ENCODE measurements at places on chromosomes 4 and X.

DNA sequence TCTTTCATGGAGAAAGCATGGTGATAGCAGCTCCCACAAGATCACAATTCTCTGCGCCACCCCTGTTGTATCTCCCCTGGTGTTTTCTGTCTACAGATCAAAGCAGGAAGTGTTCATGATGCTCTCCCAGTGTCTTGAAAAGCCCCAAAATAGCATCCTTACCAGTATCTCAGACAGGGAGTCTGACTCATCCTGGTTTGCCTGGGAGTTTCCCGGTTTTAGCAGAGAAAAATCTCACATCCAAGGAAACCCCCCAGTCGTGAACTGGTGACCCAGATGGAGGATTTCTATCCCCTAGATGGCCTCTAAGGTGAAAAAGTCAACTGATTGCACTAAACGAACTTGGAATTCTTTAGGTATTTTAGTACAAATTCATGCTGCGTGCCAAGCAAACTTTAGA lies 64.3 kb upstream of the NR0B1 start:
- no peak for DNase-seq

- DNase-seq, result no peak
Observed at GRCh38 chr4:1347410-1347864, 429 bp downstream of the UVSSA start.

DNA sequence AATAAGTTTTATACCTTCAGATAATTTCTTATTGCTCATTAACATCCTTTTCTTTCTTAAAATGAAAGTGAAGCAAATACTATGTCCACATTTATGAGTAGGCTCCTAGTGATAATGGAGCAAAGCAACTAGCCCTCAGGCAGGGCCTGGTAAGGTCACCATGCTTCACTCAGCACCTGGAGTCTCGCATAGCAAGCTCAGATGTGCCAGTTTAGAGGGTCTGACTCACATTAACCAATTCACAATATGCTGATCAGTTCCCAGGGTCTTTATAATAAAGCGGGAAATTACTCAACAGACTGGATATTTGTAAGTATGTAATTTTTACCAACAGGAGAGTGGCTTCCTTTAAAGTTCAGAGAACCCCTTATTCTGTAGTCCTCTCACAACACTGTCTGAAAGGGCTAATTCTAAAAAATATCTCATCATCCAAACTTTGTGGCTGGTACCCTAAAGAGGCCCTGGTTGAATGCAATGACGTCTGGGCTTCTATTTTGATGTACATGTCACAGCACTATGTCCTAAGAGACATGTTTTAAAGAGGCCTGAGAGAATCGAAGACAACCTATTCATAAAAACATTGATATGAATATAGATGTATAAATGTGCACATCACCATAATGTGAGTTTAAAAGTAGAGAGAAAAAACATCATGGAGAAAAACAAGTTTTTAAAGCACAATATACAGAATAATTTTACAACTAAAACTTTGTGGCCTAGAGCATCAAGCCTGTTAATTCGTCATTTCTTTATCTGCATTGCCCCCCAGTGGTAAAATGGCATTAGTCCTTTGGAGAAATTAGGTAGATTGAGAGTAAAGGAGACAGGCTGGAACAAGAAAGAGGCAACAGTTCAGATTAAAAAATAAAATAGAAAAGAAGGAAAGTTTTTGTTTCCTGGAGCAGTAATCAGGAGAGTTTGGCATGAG lies 44.3 kb downstream of the IL21 start:
- DNase-seq, result no peak

DNA sequence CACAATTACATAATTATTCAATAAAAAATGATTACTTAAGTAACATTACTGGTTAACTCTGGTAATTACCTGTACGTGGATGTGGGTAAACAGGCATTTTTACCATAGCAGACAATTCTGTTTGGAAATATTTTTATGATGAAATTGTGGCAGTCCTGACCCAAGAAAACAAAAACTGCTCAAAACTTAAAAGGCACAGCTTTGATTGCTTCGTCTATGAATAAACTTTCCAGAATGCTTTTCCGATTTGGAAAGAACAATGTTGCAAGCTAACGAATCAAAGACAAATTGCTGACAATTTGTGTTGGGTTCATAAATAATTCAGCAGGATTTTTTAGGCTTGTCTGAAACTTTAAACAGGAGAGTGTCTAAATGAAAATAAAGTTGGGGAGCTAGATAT lies 150.6 kb upstream of the GYPA start:
- no peak for DNase-seq

GRCh38 chr4:183360161-183360919 lies 38.1 kb upstream of the CLDN24 start:
- no peak for DNase-seq

DNA sequence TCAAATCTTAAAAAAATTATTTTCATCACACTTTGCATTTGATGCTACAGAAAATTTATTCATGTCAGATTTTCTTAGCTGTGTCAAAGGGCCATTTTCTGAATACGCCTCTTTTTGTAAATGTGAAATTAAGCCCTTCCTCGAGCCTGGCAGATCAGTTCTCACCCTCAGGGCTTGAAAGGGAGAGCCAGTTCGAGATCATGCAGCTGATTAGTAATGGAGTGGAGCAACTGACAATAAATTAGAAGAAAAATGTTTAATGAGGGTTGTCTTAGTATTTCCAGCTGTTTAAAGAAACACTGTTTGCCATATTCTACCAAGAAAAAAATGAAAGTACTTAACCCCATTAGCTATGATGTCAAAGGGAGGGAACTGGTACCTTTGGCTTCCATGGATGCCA lies 28.7 kb downstream of the CC2D2A start:
- no peak for DNase-seq

- DNase-seq, result no peak
Observed at GRCh38 chrX:14508025-14508690, 21.2 kb upstream of the GLRA2 start.

DNA sequence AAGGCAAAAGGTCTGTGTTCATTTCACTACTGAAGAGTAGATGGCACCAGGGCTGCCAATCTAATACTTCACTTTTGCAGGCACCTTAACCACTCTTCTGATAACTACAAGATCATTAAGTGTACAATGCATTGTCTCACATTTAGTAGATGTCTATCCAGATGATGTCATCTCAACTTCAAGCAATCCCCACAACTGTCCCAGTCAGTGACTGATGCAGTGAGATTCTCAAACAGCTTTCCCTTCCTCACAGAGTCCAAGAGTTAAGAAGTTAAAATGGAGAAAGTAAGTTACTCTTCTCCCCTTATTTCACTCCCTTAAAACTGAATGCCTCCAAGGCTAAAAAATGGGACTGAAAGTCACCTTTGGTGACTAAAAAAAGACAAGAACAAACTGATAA lies 10.7 kb downstream of the AP1S2 start:
- DNase-seq, result no peak

GRCh38 chr4:20433097-20433705 lies 181.5 kb downstream of the SLIT2 start:
- no peak for DNase-seq

- DNase-seq, result no peak
Observed at GRCh38 chrX:38803243-38803587, 2.0 kb downstream of the MID1IP1 start.

GRCh38 chrX:19849464-19850080 lies 37.8 kb downstream of the SH3KBP1 start:
- no peak for DNase-seq

- DNase-seq, result no peak
Observed at GRCh38 chr4:85598936-85599335, 124.0 kb downstream of the ARHGAP24 start.

DNA sequence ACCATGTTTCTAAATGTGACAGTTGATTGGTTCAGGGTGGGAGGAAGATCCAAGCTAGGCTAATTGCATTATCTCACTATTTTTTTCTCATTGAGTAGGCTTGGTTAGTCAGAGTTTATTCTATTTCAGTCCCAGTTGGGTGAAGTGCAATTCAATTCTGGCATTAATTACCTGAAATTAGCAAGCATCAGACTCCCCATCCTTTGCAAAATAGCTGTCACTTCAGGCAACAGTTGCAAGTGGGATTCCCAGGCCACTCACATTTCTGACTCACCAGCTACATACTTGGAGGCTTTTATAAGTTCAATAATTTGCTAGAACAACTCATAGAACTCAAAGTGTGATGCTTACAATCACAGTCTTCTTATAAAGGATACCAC lies 155.8 kb upstream of the HAND2 start:
- no peak for DNase-seq

DNA sequence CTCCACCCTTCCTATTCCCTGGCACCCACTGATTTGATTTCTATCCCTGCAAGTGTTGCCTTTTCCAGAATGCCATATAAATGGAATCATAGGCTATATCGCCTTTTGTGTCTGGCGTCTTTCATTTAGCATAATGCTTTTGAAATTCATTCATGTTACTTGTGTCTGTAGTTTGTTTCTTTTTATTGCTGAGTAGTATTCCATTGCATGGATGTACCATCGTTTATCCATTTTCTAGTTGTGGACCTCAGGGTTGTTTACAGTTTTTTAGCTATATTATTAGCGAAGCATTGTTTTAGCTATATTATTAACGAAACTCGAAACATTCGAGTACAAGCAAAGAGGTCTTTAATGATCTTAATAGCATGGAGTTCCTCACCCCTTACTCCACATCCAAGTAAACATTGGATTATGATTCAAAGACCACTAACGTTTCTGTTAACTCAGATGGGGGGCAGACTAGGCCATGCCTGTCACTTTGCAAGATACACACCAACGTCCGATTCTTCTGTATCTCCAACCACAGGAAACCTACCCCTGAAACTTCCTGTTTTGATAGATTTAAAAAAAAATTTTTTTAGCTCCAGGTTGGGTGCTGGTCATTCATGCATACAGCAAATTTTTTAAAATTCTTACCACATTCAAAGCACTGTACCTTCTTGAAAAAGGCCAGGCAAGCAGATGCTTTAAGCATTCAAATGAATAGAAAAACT lies 1.1 kb downstream of the DCK start:
- DNase-seq, result no peak

DNA sequence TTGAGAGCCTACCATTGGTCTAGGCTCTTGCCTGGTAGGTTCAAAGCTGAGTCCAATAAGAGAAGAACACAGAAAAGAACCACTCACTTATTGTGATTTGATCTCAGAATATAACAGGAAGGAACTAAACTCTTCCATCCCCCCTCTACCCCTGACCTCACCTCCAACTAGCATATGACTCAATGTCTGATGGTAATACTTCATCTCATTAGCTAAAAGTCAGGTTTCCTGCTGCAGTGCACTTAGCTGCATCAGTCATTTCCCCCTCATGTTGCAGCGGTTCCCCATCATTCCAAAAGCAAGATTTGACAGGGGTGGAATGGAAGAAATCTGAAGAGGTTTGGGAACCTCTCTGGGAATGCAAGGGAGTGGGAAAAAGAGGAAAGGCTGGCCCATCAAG lies 289.5 kb downstream of the SMARCA1 start:
- no peak for DNase-seq

- DNase-seq, result no peak
Observed at GRCh38 chrX:42714981-42715700, 62.8 kb downstream of the PPP1R2C start.

DNA sequence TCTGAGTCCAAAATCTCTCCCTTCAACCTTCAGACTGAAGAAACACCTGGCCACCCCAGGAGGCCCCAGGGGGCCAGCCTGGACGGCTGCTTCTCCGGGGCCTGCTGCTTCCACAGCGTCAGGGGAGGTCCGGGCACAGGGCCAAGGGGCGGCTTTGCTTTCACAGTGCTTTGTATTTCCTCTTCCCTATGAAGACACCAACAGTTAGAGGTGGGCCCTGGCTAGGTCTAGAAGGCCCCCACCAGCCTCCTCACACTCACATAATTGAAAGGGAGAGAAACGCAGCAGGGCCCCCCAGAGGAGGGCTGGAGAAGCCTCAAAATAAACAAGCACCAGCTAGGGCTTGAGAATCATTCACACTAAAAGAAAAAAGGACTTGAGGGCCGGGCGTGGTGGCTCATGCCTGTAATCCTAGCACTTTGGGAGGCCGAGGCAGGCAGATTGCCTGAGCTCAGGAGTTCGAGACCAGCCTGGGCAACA lies 17.8 kb downstream of the SCD5 start:
- DNase-seq, result peak; percentile 56

- no peak for DNase-seq
Observed at GRCh38 chr4:76981644-76982043, 32.1 kb downstream of the SEPTIN11 start.

DNA sequence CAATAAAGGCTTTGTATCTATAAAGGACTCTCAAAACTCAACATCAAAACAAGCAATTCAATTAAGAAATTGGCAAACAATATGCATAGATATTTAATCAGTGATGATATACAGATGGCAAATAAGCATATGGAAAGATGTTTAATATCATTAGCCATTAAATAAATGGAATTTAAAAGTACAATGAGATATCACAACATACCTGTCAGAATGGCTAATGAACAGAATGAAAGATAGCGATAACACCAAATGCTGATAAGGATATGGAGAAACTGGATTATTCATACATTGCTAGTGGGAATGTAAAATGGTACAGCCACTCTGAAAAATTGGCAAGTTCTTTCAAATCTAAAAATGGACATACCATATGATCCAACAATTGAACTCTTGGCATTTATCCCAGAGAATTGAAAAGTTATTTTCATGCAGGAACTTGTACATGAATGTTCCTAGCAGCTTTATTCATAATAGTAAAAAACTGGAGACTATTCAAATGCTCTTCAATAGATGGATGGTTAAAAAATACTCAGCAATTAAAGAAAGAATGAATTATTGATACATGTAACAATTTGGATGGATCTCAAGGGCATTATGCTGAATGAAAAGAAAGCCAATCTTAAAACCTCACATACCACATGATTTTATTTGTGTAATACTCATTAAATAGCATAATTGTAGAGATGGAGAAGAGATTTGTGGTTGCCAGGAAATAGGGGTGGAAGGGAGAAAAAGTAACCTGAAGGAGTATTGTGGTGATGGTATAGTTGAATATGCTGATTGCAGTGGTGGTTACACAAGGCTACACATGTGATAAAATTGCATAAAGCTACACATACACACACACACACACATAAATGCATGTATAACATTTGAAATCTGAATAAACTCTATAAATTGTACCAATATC lies 45.9 kb upstream of the ALG13 start:
- DNase-seq, result no peak

DNA sequence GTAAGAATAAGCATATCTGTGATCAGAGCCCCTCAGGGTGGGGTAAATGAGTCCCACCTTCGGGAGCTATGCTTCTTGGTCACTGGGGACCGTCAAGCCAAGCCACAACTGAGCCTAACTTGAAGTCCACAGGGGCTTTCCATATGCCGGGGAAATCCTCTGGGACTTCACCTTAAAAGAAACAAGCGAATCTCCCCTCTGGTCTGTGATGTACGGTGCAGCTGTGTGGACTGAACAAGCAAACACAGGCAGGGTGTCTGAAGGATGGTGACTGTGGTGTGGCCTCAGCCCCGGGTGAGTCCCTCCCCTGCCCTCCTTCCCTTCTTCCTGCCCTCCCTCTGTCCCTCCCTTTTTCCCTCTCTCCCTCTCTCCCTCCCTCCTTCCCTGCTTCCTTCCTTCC lies 29.7 kb upstream of the PPP2R2C start:
- no peak for DNase-seq

GRCh38 chrX:10087391-10087790 lies 69.4 kb upstream of the CLCN4 start:
- DNase-seq, result no peak

- no peak for DNase-seq
Observed at GRCh38 chrX:113793563-113793962, 790.3 kb upstream of the HTR2C start.
